Effector memory CD4-positive, alpha-beta T cell (primary cell): ENCODE measurements at places on chromosomes 13 and 19.

- no peak for DNase-seq
Observed at GRCh38 chr13:37413161-37413560, 185.4 kb downstream of the POSTN start.

- DNase-seq: no peak
Observed at GRCh38 chr13:106529415-106530170, 5.9 kb downstream of the EFNB2 start.

- DNase-seq: no peak
Observed at GRCh38 chr19:38288123-38288855, 15.8 kb upstream of the C19orf33 start.

GRCh38 chr13:77460195-77460594 lies 75.3 kb upstream of the SCEL start:
- DNase-seq: no peak

GRCh38 chr19:16527971-16528521 lies 14.2 kb downstream of the CHERP start:
- no peak for DNase-seq

DNA sequence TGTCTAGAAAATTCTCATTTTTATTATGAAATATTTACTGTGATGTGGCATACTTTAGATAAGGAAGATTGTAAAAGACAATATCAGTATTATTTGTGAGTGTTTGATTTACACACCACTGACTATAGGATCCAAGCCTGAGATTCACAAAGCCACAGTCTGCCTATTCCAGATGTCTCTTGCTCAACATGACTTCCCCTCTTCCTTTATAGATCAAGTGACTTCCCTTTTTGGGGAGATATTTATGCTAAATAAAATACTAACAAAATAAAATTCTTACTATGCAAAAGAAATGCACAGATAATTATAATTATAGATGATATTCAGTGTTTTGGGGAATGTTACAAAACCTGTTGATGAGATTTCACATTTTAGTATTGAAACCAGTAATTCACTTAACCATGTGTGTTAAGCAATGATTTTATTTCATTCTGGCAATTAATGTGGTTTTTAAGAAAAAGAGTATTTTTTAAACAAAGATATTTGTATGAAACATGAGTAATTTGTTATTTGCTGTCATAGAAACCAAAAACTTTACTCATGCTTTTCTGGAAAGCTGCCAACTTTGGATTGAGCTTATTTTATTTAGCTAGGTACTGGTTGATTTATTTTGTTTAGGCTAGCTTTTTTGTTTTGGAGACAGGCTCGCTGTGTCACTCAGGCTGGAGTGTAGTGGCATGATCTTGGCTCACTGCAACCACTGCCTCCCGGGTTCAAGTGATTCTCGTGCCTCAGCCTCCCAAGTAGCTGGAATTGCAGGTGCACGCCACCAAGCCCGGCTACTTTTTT lies 13.7 kb upstream of the GPR183 start:
- no peak for DNase-seq

GRCh38 chr13:104593693-104594092 lies 1527.5 kb upstream of the SLC10A2 start:
- no peak for DNase-seq
